ENCODE measurements at places on chromosomes 16 and 17.

DNA sequence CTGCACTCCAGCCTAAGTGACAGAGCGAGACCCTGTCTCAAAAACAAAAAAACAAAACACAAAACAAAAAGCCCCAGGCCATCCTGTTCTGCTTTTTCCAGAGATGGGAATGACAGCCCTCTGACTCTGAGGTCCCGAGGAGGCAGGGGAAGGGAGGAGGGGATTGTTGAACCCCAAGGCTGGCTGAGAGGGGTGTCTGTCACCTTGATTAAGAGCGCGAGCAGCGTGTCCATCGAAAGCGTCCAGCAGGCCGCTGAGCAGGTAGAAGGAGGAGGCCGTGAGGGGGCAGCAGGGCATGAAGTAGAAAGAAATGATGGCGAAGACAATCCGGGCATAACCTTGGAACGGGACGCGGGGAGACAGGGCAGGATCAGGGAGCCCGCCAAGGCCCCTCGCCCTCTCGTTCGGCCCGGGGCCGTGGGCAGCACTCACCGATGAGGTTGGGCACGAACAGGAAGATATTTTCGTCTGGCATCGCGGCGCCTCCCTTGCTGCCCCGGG lies 593 bp downstream of the CDIPT start:
- DNase-seq: no peak

GRCh38 chr17:71933306-71933705 lies 187.5 kb upstream of the SOX9 start:
- DNase-seq: no peak

GRCh38 chr17:79927136-79927661 lies 88.0 kb upstream of the CBX4 start:
- no peak for DNase-seq

- DNase-seq: no peak
These were observed 426.1 kb upstream of the DYNLRB2 start for GRCh38 chr16:80114699-80115098.

- DNase-seq: no peak
These were observed 423.3 kb upstream of the MAF start for GRCh38 chr16:80023865-80024264.

- DNase-seq: no peak
These were observed 96.7 kb downstream of the TRIM37 start for GRCh38 chr17:59010026-59010425.

- DNase-seq: no peak
These were observed 592 bp upstream of the ZNF385C start for GRCh38 chr17:42098730-42099399.

DNA sequence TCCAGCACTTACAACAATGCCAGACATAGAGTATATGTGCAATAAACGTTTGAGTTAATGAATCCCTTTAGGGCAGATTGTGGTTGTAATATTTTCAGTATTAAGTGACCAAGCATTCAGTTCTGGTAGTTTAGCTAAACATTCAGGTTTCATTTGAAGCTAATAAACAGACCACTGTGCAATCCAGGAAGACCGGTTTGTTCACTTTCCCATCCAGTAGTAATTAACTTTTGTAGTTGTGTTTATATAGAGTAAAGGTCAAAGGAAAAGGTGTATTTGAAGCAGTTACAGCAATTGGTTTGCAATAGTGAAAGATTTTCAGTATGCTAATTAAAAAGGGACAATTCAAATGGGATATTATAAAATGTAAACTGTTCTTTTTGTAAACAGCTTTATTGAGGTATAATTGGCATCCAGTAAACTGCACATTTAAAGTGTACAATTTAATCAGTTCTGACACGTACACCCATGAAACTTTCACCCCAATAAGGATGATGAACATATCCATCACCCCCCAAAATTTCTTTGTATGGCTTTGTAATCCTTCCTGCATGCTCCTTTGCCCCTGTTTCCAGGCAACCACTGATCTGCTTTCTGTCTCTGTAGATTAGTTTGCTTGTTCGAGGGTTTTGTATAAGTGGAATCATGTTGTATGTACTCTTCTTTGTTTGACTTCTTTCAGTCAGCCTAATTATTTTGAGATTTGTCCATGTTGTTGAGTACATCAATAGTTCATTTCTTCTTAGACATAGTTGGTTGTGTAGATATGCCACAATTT lies 26.3 kb downstream of the MRTFB start:
- peak; percentile 93 for DNase-seq

GRCh38 chr16:61842666-61843065 lies 193.6 kb downstream of the CDH8 start:
- no peak for DNase-seq

- peak; percentile 93 for DNase-seq
These were observed 2.6 kb upstream of the PITPNC1 start for GRCh38 chr17:67374329-67375053.

DNA sequence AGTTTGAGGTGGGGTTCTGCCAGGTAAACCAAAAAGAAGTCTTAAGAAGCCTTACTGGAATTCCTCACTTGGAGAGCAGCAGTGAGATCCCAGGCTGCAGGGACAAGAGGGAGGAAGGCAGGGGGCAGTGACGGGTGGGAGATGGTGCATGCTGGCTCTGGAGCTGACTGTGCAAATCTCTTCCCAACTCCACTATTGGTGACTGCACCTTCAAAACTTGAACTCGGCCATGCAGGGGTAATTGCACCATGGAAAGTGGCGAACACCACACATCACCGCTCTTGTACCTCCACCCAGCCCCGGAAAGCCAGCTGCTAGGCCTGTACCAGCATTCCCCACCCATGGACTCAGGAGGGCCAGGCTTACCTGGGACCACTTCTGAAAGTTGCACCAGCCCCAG lies 51.4 kb upstream of the CDR2 start:
- DNase-seq: no peak

DNA sequence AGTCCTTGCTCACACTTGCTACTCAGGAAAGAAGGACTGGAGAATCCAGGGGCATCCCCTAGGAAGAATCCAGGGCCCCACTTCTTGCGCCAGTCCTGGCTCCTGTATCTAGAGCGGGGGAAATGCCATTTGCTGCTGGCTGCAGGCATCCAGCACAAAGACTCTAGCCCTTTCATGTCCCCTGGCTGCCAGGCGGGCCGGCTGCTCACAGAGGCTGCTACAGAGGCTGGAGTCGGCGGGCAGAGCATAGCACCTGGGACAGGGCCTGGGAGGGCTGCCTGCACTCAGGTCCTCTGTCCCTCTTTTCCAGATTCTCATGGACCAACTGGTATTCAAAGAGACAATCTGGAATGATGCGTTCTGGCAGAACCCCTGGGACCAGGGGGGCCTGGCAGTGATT lies 13.8 kb downstream of the SMIM5 start:
- DNase-seq: no peak

DNA sequence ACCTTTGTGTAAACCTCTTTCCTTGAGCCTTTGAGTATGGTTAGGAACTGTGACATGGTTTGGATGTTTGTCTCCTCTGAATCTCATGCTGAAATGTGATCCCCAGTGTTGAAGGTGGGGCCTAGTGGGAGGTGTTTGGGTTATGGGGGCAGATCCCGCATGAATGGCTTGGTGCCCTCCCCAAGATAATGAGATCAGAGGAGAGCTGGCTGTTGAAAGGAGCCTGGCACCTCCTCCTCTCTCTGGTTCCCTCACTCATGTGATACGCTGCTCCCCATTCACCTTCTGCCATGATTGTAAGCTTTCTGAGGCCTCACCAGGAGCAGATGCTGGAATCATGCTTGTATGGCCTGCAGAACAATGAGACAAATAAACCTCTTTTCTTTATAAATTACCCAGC lies 1110.2 kb downstream of the CDH11 start:
- no peak for DNase-seq

GRCh38 chr17:60743799-60744198 lies 66.1 kb downstream of the BCAS3 start:
- peak; percentile 92 for DNase-seq

- DNase-seq: no peak
These were observed 20.6 kb downstream of the MPRIP start for GRCh38 chr17:17062866-17063265.

GRCh38 chr17:40168262-40168832 lies 8.9 kb upstream of the RAPGEFL1 start:
- DNase-seq: peak; percentile 56

DNA sequence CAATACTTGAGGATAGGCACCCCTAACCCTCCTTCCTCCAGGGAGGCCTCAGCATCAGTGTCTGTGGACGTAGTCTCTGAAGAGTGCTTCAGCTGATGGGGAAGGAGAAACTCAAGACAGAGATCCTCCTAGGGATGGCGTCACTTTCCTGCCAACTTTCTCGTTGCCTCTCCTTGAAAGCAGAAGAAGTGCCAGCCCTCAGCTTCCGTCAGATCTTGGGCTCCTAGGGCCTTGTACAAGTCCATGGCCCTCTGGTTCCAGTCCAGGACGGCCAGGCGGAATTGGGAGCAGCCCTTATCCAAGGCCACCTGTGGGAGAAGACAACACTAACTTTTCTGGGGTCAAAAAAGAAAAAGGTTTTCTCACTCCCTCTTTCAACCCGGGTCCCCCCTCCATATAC lies 1.3 kb downstream of the SAT2 start:
- no peak for DNase-seq

GRCh38 chr16:55510185-55510805 lies 1.4 kb downstream of the LPCAT2 start:
- no peak for DNase-seq

DNA sequence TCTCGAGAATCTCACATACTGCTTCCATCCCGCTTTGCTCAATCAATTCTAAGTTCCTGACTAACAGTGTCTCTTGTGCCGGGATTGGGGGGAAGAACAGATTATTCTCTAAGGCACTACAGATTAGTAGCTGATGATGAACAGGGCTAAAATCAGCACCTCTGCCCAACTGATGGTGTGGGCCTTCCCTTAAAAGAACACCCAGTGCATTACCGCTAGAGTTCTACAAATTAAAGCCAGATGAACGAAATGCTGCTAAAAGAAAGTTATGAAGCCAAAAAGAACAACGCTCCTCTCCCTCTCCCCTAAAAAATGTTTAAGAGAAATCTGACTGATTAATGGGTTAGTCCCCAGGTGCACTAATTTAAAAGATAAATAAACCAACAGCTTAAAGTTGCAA lies 4.4 kb downstream of the CDC27 start:
- DNase-seq: no peak

DNA sequence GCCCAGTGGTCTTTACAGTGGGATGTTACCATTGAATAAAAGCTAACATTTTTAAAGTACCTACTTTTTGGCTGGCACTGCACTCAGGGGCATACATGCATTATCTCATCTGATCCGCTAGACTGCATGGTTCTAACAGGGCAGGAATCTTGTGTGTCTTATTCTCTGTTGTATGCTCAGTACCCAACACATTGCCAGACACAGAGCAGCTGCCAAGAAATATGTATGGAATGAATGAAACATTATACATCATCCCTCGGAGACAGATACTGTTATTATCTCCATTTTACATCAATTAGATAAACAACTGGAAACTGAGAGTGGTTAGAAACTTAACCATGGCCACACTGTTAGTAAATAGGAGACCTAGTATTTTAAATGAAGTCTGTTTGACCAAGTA lies 74.1 kb upstream of the CDH11 start:
- DNase-seq: no peak

GRCh38 chr16:89853306-89853993 lies 19.9 kb upstream of the TCF25 start:
- no peak for DNase-seq

DNA sequence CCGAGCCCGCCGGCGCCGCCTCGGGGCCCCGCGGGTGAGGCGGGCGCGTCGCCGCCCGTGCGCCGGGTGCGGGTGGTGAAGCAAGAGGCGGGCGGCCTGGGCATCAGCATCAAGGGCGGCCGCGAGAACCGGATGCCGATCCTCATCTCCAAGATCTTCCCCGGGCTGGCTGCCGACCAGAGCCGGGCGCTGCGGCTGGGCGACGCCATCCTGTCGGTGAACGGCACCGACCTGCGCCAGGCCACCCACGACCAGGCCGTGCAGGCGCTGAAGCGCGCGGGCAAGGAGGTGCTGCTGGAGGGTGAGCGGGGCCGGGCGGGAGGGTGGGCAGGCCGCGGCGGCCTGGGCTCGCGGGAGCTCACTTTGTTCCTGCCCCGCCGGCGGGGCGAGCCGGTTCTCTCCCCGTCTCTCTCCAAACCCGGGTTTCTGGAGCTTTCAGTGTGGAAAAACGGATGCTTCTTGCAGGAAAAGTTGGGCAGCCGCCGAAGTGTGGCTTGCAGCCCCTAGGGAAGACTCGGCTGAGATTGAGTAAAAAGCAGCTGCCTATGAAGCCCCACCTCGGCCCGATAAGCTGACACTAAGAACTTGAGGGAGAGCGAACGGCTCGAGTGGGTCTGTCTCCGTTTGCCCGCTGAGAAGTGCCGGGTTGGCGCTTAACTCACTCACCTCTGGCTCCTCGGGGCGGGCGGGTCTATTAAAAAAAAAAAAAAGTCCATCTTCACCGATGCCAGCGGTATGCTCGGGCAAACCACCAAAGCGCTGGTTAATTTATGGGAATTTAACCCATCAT lies 677 bp downstream of the SNTB2 start:
- DNase-seq: peak; percentile 40

DNA sequence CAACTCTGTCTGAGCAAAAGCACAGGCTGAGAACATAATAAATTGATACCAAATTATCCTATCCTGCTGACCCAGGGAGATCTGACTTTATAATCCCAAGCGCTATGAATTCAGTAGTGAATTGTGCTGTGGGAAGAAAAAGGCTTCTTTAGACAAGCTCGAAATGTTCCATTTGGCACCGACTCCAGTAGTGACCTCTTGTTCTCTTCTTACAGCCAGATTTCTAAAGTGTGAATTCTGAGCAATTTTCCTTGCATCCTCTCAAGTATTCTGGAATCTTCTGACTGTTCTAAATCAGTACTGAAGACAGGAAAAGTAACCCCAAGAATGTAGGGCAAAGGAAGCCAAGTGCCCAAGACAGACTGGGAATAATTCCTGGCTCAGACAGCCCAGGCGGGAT lies 58.2 kb downstream of the CDYL2 start:
- no peak for DNase-seq

- no peak for DNase-seq
These were observed 237.1 kb downstream of the SHISA9 start for GRCh38 chr16:13138528-13138927.

DNA sequence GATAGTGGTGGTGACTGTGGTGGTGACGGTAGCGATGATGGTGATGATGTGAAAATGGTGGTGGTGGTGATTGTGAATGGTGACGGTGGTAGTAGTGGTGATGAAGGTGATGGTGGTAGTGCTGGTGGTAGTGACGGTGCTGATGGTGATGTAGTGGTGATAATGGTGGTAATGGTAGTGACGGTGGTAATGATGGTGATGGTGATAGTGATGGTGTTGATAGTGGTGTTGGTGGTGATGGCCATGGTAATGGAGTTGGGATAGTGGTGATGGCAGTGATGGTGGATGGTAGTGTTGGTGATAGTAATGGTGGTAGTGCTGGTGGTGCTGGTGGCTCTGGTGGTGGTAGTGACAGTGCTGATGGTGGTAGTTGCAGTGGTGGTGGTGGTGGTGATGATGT lies 14.7 kb upstream of the RBFOX1 start:
- DNase-seq: no peak

GRCh38 chr17:77279448-77280303 lies 138.9 kb downstream of the SEC14L1 start:
- no peak for DNase-seq
